Kidney (tissue), 22 donors: ENCODE measurements at places on chromosomes 3 and 15. TPM values are rescaled to one million over a fixed set of nuclear protein-coding genes. Genes with fewer than 3 reads are reported as not detected.

DNA sequence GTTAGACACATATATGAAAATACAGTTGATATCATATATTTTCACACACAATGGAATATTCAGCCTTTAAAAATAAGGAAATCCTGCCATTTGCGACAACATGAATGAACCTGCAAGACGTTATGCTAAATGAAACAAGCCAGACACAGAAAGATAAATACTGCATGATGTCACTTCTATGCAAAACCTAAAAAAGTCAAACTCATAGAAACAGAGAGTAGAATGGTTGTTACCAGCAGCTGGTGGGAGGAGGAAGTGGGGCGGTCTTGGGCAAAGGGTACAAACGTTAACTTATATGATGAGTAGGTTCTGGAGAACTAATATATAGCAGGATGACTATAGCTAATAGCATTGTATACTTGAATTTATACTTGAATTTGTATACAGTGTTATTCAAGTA lies 213.2 kb upstream of the NR2F2 start:
- no peak for DNase-seq

DNA sequence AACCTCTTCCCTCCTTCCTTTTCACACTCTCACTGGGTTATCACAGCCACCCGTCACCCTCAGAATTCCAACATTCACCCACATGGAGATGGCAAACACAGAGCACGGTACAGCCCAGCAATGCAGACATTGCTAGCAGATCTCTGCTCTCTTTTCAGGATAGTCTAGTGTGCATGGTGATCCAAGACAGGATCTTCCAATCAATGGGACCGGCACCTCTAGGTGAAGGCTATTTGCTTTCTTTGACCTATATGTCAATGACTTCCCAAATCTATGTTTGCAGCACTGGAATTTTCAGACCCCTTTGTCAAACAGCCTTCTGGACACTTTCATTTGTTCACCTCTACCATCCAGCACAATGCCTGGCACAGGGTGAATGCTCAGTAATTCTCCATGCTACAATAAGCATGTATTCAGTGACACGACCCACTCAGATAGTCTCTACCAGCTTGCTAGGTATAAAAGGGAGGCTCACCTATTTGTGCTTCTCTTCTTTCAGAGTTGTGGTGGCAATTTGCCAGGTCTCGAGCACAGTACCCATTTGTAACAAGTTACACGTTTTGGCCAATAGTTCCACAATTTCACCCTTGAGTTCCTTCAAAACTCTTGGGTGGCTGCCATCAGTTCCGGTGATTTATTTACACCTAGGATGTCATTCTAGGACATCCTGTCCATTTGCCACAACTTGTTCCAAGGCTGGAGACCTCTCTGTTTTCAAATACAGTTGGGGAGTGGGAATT lies 279.1 kb upstream of the ICE2 start:
- no peak for DNase-seq

- no peak for DNase-seq
Observed at GRCh38 chr3:123078101-123078500, 11.3 kb downstream of the PDIA5 start.

DNA sequence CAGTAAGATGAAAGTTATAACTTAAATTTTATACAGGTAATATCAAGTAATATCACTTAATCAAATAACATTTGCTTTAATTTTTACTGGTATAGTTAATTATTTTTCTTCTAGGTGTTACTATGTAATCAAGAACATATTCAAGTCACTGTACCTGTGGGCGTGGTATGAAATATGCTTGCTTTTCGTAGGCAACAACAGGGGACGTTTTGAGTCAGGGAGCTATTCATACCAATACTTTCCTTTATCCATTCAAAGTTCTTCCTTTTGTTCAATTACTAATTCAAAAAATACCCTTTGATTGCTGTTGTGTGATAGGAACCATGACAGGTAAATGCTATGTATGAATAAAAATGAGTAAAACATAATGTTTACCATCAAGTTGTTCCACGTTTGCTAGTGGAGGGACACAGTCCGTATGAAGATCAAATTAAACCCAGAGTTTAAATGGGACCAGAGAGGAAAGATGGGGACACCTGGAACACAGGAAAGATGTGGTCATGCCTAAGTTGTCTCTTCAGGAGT lies 654.0 kb upstream of the KCNMB2 start:
- DNase-seq: no peak

DNA sequence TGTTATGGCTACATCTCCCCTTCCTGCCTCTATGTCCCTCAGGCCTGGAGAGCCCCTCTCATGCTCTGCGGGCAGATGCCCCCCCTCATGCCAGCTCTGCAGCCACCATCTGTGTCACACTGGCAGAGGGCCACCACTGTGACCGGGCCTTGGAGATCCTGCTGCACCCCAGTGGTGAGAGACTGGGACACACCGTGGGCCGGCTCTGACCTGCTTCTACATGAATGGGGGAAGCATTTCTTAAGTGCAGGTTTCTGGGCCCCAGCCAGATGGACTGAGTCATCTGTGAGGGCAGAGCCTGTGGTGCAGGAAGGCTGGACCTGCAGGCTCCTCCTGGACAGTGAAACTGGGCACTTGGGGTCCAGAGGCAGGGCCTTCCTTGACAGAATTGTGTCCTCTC lies 4.8 kb downstream of the VWA5B2 start:
- no peak for DNase-seq

- DNase-seq: peak; percentile 91
Observed at GRCh38 chr15:98727115-98728040, 79.0 kb downstream of the IGF1R start.

DNA sequence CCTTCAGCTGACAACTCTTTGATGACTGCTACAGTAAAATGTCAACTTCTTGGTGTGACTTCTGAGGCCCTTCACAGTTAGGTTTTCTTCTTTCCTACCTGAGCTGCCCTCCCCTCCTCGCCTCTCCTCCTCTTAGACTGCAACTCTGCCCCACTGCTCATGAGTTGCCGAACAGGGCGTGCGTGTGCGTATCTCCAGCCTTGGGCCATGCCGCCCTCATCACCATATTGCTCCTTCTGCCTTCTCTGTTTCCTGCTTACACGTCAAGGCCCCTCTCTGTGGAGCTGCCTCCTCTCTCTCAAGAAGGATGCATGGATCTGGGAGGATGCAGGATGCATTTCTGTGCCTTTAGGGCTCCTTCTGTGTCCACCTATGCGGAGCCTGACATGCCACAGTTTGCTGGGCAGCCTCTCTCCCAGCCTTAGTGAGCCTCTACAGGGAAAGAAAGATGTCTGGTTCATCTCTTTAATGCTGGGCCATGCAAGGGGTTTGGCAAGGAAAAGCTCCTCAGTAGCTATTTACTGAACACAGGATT lies 205.9 kb downstream of the RPLP1 start:
- DNase-seq: no peak

DNA sequence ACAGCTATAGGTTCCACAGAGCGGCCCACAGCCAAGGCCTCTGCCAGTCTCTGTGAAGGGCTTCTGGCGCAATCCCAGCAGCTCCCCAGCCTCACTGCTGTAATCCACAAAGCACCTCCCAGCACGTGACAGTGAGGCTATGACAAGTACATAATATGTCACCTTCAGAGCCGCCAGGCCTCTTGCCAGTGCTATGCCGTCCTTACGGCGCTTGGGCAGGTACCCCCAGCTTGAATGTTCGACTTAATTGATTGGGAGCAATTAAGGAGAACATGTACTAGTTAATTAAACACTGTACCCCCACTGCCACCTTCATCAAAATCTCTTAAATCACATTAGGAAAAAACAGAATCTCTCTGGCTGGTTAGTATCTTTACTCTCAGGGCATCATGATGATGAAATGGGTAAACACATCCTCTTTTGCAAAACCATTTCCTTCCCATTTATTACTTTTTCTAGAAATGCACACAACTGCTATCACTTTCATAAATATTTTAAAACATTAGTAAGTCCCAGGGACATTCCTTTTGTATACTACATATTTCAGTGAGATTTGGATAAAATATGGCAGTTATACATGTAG lies 169.9 kb downstream of the XXYLT1 start:
- DNase-seq: no peak

DNA sequence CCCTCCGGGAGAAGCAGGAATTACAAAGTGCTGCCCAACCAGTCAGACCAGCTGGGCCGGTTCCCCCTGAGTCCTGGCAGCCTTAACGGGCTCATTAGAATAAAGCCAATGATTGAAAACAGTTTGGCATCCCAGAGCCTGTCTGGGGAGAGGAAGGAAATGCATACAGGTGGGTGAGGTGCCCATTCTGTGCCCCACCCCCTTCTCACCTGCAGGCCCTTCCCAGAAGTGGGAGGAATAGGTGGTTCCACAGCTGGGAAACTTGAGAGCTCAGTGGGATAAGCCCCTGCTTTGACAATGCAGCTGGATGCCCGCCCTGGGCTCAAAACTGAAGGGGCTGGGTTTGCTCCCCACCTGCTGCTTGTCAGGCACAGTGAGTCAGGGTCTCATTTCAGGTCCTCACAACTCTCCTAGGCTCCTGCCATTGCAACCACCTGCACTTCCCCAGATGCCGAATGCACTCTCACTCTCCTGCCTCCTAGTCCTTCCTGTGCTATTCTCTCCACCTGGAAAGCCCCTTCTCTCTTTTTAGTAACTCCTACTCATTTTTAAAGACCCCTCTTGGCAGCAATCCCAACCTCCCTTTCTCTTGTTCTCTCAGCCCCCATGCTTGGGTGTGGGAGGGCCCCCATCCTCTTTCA lies 5.5 kb upstream of the BUB1B start:
- DNase-seq: peak; percentile 84

DNA sequence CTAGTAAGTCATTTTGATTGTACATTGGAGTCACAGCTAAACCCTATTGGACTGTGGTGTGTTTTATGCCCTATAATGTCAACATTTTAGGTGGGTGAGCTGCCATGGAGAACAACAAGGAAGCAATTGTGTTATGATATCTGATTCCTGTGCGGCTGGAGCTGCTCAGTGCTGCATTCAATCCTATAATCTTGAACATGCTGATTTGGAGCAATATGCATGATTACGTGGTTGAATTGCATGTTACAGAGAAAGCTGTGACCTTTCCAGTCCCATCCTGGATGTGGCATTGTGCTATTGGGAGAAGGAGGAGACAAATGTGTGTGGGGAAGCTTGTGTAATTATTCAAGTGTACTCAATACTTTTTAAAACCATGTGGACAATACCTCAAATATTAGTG lies 20.1 kb upstream of the C3orf49 start:
- DNase-seq: no peak

DNA sequence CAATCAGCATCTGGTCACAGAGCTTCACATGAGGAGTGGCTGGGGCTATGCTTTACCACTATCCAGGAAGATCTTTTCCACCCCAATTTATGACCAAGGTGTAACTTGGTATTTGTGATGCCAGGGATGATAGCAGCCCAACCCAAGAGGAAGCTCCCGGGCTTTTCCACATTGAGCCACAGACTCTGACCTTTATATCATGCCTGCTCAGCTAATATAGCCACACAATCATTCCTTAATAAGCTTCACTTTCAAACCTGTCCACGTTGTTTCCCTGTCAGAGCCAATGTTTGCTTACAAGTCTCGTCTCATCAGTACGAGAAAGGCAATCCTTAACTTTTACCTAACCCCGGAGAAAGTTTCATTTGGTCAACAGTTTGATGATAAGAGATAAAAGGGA lies 330.9 kb downstream of the SHQ1 start:
- DNase-seq: no peak

DNA sequence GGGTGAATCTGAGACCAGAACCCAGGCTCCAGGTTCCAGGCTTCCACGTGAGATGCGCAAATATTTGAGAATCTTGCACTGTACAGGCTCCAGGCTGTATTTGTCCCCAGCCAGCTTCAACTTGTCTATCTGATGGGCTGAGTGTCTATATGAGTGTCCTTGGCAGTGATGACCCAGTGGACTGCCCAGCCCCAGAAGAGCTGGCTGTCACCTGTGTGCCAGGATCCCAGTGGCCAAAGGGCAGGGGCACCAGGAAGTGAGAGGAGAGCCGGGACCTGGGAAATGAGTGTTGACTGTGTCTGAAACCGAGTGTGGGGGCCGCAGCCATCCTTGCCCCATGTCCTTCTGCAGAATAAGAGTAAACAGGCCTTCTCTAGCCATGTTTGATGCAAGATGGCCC lies 10.4 kb downstream of the FAH start:
- DNase-seq: no peak

- no peak for DNase-seq
Observed at GRCh38 chr3:38315488-38316230, 30.9 kb upstream of the XYLB start.

DNA sequence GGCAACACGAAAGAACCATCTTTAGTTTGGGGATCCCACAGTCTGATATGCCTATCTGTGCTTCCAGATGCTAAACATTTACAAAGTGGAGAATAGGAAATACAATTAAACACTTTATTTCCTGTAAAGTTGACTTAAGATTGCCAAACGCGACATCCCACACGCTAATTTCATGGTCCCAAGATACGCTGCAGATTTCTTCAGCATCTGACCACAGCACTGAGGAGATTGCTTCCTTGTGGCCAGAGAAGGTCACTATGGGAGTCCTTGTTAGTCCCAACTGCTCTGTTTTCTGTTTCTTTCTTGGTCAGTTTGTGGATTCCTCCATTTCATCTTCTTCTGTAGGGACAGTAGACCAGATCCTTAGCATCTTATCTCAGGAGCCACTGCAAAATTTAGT lies 43.3 kb downstream of the ASB7 start:
- DNase-seq: no peak

DNA sequence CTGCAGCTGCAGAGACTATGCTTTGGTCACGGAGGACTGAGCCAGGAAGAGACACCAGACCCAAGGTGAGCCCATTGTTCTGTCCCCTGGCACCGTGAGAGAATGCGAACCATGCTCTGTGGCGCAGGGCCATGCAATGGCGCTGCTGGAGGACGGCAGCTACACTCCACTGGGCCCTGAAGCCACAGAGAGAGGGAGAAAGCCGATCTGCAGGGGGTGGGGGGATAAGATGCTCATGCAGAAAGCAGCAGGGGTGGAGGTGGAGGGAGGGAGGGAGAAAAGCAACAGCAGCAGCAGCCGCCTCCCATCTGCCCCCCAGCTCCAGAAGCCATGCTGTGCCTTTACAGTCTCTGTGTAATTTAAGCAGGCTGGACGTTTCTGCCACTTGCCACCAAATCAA lies 5.3 kb downstream of the BDH1 start:
- DNase-seq: no peak

DNA sequence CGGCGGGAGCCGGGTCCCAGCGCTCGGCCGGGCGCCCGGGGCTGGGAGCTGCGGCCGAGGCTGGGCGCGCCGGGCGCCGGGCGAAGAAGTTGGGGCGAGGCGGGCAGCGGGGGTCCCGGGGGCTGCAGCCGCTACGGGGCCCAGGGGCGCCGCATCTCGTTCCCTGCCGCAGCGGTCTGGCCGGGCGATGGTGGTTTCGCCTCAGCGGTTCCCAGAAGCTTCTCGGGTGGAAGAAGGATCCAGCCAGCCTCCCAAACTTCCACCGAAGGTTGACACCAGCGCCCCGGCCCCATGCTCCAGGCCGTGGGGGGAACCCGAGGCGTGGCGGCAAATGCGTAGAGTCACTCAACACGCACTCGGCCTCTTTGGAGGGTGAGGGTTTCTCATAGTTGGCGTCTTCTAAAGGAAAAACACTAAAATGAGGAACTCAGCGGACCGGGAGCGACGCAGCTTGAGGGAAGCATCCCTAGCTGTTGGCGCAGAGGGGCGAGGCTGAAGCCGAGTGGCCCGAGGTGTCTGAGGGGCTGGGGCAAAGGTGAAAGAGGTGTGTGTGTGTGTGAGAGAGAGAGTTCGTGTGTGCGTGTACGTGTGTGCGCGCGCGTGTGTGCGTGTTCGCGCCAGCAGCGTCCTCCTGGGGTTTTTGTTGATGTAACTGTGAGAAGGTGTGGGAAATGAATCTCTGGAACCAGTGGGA lies 940 bp downstream of the BOC start:
- peak; percentile 76 for DNase-seq

The B4GALT4 gene
- 23.1 TPM for total RNA-seq

The P4HTM gene
- 63.7 TPM for total RNA-seq

The USP50 gene
- total RNA-seq: 1.1 TPM

The AADACL2 gene
- total RNA-seq: not detected

The TRIM42 gene
- total RNA-seq: not detected

The MELTF gene
- 8.7 TPM for total RNA-seq

The FBXO40 gene
- total RNA-seq: not detected
